ENCODE measurements at places on chromosomes 11 and 22.

GRCh38 chr22:50250555-50251476 is at the start of gene HDAC10:
Gene HDAC10 (minus strand): TSS chr22:50251265. CDS start chr22:50251032, 233 bp downstream.
- peak; percentile 77 for DNase-seq

GRCh38 chr22:41844036-41844435 is 11.1 kb downstream of the SREBF2 start:
- DNase-seq: no peak

DNA sequence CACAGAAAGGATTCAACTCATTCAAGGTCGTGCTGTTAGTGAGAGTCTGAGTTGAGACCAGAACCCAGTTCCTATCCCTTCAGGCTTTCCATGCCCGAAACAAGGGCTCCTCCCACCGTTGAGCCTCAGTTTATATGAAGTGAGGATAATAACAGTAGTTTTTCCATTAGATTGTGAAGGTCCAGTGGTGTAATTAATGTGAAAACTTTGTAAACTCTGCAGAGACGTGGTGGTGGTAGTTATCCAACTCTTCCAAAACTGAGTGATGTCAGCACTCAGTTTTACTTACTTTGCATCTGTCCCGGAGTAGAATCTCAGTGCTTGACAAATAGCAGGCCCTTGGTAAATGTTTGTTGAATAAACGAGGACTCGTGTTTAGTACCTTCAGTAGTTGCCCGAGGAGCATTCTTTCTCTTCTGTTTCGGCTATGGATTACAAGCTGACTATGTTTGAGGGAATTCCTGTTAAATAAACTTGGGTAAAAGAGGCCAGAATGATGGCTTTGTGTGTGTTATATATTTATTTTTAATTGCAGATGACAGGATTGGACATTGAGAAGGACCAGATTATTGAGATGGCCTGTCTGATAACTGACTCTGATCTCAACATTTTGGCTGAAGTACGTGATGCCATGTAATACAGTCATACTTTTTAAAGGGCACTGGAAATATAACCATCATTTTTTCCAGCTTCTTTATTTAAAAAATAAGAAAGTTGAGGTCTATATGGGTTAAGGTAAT is 1.0 kb downstream of the REXO2 start:
- peak; percentile 18 for DNase-seq

DNA sequence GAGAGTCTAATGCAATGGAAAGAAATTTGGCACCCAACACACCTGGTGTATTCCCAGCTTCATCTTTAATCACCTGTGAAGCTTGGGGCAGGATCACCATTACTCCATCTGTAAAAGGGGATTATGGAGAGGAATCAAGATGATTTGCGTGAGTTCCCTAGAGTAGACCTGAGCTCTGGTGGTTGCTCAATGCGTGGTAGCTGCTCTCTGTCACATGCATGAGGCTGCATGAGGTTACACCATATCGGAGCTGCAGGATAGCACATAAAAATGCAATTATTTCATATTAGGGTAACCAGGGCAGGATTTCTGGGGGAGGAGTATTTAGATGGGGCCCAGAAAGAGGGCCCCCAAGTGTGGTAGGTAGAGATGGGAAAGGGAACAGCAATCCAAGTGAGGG is 35.3 kb upstream of the CLMP start:
- no peak for DNase-seq

DNA sequence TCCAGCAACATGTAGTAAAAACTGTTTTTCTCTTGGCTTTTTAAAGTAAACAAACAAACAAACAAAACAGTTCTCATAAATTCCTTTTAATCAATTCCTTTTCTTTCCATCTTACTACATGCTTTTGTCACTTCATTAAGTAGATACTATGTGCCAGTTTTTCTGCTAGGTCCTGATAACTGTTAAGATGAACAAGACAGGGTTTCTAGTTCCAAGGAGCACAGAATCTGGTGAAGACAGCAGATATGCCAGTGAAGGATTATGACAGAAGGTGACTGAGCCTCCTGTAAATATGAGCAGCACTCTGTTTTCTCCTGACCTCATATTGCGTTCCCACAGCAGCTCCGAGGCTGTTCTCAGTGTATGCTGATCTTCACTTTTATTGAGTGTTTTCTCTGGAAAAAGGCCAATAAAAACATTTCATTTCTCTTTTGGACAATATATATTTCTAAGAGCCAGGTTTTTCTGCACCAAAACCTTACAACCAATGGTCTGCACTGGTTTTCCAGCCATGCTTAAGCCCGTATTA is 45.8 kb downstream of the HEPHL1 start:
- DNase-seq: no peak

DNA sequence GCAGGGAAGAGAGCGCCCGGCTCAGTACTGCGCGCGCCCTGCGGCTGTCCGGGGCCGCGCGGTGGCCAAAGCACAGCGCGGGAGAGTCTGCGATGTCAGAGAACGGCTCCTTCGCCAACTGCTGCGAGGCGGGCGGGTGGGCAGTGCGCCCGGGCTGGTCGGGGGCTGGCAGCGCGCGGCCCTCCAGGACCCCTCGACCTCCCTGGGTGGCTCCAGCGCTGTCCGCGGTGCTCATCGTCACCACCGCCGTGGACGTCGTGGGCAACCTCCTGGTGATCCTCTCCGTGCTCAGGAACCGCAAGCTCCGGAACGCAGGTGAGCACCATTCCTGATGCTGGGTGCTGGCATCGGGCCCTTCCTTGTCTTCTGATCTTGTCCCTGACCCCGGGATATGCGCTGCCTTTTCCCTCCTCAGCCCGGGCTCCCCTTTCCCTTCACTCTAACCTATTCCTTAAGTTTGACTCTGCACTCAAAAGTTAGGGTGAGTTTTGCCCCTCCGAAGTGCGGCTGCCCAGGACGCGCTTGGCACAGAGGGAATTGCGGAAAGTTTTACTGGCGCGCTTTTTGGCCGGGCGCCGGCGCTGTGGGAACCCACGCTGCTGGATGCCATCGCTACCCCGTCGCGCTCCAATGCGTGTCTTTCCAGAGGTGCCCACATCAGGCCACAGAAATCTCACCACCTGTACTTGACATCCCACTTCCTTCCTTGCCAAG is at the start of gene MTNR1B:
TSS of gene MTNR1B (plus strand) at position 18 of the 714 bp plus-strand sequence. CDS start at position 93, 75 bp downstream.
- DNase-seq: no peak

DNA sequence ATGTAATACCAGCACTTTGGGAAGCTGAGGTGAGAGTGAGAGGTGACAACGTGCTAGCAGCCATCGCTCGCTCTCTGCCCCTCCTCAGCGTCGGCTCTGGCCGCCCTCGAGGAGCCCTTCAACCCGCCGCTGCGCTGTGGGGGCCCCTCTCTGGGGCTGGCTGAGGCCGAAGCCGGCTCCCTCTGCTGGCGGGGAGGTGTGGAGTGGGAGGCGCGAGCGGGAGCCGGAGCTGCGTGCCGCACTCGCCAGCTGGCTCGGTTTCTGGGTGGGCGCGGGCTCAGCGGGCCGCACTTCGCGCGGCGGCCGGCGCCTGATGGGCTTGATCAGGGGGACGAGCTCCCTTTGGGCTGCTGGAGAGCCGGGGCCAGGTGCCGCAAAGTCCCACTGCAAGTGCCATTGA is 98.9 kb upstream of the UBASH3B start:
- DNase-seq: peak; percentile 32

DNA sequence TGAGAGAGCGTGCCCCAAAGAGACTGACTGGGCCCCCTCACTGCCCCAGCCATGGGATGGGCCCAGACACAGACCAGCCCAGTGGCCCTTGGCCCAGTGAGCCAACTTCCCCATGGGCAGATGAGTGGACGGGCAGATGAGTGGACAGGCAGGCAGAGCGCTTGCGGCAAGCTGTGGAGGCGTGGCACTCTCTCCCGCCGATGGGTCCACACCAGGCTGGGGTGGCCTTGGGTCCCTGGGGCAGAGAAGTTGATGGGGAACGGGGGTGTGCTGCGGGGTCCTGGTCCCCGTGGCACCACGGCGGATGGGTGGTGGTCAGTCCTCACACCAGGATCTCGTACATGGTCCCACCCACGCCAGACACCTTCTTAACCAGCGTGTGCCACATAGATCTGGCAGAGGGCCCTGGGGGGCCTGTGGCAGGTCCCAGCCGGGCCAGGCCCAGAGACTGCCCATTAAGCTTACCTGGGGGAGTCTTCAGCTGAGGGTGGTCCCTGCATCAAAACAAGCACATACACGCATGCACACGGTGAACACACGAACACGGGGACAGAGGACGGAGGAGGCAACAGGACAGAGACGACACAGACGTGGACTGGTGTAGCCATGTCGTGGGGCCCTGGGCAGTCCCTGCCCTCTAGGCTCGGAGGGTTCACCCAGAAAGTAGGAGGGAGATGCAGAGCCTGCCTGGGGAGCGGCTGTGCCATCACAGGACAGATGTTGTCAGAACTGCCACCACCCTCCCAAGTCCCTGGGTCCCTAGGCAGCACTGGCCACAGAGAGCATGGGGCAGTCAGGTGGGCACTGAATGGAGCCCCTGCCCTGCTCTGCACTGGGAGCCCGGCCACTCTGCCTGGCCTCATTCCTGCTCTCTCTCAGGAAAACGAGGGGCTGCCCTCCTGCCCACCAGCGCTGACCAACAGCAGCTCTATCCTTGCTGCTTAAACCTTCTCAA is 182.2 kb downstream of the IGLL1 start:
- no peak for DNase-seq

DNA sequence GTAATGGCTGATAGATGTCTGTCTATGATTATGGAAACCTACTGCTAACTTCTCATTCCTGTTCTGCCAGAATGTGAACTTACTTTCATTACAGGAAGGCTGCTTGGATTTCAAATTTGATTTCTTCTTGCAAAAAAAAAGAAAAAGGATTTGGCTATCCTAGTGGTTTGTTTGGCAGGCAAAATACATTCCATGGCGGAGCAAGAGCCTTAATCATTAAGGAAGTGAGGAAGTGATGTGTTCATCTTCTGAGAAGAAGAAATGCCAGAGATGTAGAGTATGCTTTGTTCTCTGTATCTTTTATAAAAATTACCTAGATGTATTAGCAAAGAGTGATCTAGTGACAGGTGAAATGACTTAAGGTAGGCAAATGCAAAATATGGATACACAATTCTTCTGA is 356.3 kb downstream of the SOX6 start:
- DNase-seq: peak; percentile 89

DNA sequence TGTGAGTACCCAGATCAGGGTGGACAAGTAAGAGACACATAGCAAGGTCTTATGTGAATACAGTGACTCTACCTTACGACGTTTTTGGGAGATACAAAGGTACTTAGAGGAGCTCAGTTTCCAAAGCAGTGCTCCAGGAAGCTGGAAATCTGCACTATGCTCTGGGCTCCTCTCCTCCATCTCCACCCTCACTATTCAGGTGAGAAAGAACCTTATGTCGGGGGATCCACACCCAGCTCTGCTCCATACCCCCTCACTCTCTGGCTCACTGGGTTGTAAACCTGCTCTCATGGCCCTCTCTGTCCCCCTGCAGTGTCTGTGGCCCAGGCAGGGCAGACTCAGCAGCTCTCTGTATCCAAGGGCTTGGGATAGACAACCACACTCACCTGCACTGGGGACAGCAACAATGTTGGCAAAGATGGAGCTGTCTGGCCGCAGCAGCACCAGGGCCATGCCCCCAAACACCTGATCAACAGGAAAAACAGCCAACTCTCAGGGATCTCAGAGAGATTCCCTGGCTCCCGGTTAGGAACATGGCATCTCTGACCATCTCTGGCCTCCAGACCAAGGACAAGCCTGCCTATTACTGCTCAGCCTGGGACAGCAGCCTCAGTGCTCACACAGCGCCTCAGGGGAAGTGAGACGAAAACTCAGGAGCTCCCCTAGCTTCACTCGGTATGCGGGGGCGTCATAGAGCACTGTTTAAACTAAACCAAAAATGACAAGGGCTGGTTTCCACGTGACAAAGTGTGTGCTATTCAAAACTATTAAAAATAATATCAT is 60.9 kb upstream of the TOP3B start:
- DNase-seq: no peak

DNA sequence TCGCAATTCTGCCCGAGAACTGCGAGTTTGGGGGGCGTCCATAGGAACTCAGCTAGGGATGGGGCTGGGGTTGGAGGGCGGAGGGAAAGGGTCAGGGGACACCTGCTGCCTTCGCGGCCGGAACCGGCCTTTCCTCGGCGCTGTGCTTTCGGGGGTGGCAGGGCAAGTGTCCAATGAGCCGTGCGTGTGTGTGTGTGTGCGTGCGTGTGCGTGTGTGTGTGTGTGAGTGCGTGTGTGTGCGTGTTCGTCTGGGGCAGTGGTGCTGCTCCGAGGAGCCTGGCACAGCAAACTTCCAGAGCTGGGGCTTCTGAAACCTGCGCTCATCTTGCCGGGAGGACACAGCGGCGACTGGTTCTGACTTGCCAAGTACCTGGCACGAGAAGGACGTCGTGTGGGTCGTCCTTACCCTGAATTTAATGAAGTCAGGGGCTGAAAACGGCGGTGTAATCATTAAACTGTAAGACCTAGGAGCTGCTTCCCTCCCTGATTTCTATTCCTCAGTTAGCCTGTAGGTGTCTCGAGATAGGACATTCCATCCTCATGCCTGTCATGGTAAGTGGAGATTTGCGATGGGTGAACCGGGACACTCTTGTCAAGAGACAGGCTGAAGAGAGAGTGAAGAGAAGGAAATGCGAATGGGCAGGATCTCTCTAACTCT is 27.0 kb upstream of the AMOTL1 start:
- DNase-seq: peak; percentile 61

DNA sequence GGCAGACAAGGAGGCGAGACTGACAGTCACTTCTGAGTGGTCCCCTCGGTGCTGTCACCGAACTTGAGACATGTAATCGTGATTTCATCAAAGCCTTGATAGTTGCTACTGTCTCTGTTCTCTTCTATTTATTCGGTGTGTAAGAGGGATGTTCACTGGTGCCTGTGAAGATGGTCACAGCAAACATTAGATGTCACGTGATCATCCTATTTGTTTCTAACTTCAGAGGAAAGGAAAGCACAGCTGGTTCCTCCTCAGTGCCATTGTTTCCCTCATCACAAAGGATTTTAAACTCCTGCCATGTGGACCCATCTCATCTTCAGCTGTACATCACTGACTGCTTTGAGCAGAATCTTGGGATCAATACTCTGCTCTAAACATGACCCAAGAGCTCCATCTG is 73.1 kb upstream of the CLMP start:
- no peak for DNase-seq
